ENCODE measurements at places on chromosomes 16 and 17. TPM values are rescaled to one million over a fixed set of nuclear protein-coding genes. Genes with fewer than 3 reads are reported as not detected.

NPIPA8 gene
- total RNA-seq = 34.2 TPM

ALDOC gene
- total RNA-seq = 629 TPM

GRCh38 chr17:63537001-63537400 is 13.3 kb upstream of the DCAF7 start:
- no peak for DNase-seq

GRCh38 chr17:9805769-9806168 is 14.4 kb upstream of the DHRS7C start:
- no peak for DNase-seq

CLDN6 gene
- not detected for total RNA-seq

- DNase-seq = no peak
These were observed 23.7 kb downstream of the ZCCHC14 start for GRCh38 chr16:87469169-87469568.

NPIPB9 gene
- total RNA-seq = 7.9 TPM

GDPD3 gene
- total RNA-seq = 3.8 TPM

LHX1 gene
- not detected for total RNA-seq

DNA sequence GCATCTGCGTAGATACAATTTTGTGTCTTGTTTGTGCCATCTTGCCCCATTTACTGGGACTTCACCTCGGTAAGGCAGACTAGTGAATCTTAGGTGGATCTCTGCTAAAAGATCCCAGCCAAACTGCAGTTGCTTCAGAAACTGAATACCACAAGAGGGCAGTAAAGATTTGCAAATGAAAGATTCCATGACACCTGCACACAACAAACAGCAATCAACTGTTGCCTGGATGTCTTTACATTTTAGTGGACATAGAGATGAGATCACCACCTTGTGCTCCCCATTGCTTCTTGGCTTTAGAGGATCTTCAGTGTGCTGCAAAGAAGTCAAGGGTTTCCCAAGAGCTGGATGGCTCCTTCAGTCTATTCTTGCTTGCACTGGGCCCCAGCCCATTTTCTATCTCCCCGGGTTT is 119.2 kb upstream of the CACNG5 start:
- DNase-seq = no peak

EMP2 gene
- total RNA-seq = 20.8 TPM

MIEN1 gene
- 53.6 TPM for total RNA-seq

KRTAP4-6 gene
- not detected for total RNA-seq

- no peak for DNase-seq
These were observed 6.5 kb downstream of the FNDC8 start for GRCh38 chr17:35127751-35128514.

- no peak for DNase-seq
These were observed 305.7 kb upstream of the ASIC2 start for GRCh38 chr17:33598797-33599196.

DNA sequence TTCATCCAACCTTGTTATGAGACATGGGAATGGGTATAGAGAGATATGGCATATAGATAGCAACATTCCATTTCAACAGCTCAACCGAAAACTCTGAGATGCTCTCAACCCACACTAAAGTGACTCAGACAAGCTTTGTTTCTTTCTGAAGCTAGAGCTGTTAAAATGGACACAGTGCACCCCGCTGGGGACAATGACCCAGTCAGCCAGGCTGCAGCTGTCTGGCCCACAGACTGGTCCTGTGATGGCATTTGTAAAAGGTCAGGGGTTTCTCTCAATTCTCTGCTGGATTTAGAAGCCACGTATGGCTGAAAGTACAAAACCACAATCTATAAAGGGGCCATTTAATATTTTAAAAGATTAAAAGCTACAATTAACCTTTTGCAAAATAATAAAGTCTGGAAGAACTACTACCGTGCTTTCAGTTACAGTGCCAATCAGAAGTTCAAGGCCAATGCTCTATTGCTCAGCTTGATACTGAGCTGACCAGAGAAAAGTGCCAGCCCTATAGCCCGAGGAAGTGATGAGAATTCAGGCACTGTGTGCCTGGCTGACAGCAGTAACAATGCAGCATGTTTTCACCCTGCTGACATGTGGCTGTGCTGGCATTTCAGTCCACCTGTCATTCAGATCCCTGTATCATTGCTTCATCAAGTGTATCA is 60.2 kb downstream of the TEX2 start:
- peak; percentile 77 for DNase-seq

- DNase-seq = no peak
These were observed 39.7 kb downstream of the SRCIN1 start for GRCh38 chr17:38565853-38566665.

DNA sequence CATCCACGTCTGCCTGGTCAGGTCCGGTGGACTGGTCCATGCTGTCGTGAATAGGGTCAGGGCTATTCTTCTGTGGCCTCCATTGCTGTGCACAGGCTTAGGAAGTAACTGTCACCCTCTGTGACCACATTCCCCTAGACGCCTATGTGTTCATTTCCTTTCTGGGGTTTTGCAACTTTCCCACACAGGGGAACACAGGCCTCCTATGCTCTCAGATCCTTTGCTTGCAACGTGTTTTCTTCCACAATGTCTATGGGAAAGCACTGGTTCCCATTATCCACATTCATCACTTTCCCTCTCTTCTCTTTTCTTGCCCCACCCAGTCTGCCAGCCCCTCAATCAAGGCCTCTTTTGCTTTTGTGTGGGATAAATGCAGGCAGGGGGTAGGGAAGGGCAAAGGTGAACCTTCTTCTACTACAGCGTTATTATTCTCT is 43.2 kb upstream of the DNAJA2 start:
- no peak for DNase-seq

DNA sequence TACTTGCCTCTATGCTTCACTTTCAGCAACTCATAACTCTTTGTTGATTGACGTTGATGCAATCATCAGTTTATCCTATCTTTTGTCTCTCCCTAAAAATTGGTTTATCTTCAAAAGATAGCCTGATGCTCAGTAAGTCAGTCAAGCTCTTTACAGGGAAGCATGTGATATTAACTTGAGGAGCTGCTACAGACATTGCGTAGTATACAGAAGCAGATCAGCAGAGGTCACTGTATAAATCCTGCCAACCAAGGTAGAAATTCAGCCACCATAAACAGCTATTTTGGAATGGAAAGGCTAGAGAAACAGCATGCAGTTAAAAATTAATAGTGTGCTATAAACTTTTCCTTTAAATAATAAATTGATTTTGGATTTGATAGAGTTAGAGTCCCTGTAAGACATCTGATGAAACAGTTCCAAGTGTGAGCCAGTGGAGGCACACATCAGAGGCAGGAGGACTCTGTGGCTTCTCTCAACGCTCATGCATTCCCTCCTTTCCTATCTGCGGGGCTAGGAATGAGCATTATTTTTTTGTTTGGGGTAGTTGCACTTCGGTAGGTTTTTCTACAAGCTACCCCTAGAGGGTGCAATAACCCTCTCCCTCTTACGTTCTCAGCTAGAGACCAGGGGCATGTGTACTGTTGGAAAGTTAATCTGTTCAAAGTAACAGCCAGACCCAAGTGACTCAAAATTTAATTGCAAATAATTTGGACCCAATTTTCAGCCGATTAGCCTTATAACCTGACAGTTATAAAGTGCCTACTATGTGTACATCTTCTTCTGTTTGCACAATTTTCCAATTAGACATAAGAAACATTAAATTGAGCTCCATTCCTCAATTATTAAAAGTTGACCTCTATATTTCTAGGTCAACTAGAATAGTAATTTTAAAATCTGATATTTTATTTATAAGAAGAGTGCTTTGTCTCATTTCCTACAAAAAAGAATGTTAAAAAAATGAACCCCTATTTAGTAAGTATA is 647.7 kb upstream of the SOX9 start:
- DNase-seq = no peak

PRR15L gene
- not detected for total RNA-seq

- no peak for DNase-seq
These were observed 247.7 kb upstream of the PMFBP1 start for GRCh38 chr16:72419638-72420037.

TRAPPC1 gene
- 68.2 TPM for total RNA-seq

STAC2 gene
- 54.5 TPM for total RNA-seq

DNA sequence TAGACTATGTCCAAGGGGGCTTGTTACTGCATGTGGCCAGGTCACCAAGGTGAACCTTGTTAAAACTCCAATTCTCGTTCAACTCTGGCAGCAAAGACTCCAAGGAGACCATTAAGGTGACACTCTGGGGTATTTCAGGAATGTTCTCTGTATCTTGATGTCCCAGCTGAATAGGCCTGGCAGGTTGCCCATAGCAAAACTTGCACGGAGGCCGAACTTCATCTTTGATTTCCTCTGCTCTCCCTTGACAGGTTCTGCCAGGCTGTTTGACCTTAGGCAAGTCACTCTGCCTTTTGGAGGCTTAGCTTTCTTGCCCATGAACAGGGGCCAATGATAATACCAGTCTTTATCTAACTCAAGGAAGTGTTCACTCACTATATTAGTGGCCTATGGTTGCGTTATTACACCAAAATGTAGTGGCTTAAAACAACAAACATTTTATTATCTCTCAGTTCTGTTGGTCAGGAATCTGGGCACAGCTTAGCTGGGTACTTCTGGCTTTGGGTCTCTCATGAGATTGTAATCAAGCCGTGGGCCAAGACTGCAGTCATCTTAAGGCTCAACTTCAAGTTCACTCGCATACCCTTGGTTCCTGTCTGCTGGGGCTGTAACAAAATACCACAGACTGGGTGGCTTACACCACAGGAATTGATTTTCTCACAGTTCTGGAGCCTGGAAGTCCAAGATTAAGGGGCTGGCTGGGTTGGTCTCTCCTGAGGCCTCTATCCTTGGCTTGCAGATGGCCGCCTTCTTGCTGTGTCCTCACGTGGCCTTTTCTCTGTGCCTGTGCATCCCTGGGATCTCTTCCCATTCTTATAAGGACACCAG is 168.5 kb downstream of the UTP18 start:
- DNase-seq = no peak

- no peak for DNase-seq
These were observed 16.4 kb downstream of the CDH5 start for GRCh38 chr16:66382966-66383299.

GP1BA gene
- total RNA-seq = not detected

ABCA9 gene
- total RNA-seq = 26.6 TPM

PIK3R5 gene
- total RNA-seq = 4.9 TPM

DNA sequence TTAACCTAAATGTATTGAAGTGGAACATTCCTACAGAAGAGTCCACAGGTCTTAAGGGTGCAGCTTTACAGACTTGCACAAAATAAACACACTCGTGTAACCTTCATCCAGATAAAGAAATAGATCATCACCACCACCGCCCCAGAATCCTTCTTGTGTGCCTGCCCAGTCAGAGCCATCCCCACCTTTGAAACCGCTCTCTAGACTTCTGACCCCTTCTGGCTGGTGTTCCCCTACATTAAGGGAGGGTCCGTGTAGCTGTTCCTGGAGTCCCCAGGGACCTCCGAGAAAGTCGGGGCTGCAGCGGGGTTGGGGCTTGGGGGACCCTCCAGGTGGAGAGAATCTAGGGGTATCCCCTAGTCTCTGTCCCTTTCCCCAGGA is 9.4 kb downstream of the TBX4 start:
- no peak for DNase-seq

RNF222 gene
- not detected for total RNA-seq

DNA sequence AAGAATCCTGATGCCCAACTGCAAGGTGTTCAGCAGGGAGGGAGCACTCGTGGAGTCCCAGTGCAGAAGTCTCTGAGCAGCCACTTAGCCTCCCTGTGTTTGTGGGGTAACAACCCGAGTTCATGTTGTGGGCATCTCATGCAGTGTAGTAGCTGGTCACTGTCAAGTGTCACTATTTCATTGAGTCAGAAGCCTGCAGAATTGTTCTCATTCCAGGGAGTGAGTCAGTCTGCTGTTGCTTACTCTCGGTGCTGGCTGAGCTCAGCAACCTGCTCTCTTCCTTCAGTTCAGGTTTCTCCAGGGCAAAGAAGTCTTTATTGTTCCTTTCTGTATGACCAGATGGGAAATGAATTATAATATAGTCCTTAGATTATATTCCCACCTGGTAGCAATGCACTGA is 24.1 kb downstream of the HMOX2 start:
- peak; percentile 66 for DNase-seq

SLC47A1 gene
- total RNA-seq = 45.9 TPM

DNA sequence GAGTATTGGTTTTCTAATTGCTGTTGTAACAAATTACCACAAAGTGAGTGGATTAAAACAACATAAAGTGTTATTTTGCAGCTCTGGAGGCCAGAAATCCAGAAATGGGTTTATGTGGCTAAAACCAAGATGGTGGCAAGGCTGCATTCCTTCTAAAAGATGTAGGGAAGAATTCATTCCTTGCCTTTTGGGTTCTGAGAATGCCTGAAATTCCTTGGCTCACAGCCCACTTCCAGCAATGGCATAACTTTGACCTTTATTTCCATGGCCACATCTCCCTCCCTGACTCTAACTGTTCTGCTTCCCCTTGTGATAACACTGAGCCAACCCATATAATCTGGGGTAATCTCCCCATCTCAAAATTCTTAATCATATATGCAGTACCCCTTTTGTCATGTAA is 269.6 kb upstream of the RPL38 start:
- no peak for DNase-seq

ARL5C gene
- total RNA-seq = 0.90 TPM

- no peak for DNase-seq
These were observed 1.2 kb downstream of the SEC14L1 start for GRCh38 chr17:77141846-77142449.

SEC14L1 gene
- 158 TPM for total RNA-seq

- DNase-seq = peak; percentile 33
These were observed 35.0 kb upstream of the MNT start for GRCh38 chr17:2435862-2436261.

C16orf89 gene
- total RNA-seq = 17.5 TPM

GRCh38 chr17:61847659-61848058 is 15.7 kb downstream of the BRIP1 start:
- DNase-seq = no peak

ARHGAP23 gene
- total RNA-seq = 428 TPM

GRCh38 chr16:81314603-81315270 is at the start of gene GAN:
TSS of gene GAN (plus strand) at chr16:81314962. CDS start at chr16:81315114, 152 bp downstream.
- DNase-seq = peak; percentile 97

GRCh38 chr16:556474-557173 is 3.6 kb upstream of the PRR35 start:
- DNase-seq = no peak

DNA sequence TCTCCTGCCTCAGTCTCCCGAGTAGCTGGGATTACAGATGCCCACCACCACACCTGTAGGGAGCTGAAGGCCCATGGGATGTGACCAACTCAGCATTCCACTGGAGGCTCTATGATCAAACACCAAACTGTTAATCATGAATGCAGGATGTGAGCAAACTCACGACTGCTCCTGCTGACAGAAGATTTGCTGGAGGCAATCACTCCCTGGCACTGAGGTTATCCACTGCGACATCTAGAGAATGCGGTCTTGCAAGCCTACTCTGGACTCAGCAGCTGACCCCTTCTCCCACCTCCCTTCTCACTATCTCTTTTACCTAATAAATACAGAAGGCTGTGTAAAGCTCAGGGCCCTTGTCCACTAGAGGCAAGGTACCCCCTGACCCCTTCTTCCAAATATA is 4.9 kb downstream of the TEX14 start:
- DNase-seq = no peak

KRT28 gene
- not detected for total RNA-seq

BAHCC1 gene
- 34.0 TPM for total RNA-seq

GRCh38 chr17:50289278-50289677 is 15.0 kb downstream of the TMEM92 start:
- DNase-seq = no peak

NPIPA3 gene
- total RNA-seq = 15.6 TPM

- DNase-seq = no peak
These were observed 7.7 kb downstream of the STAT5A start for GRCh38 chr17:42296012-42296411.
